NCI-H446 (cell line): ENCODE measurements at places on chromosomes 5 and 9.

DNA sequence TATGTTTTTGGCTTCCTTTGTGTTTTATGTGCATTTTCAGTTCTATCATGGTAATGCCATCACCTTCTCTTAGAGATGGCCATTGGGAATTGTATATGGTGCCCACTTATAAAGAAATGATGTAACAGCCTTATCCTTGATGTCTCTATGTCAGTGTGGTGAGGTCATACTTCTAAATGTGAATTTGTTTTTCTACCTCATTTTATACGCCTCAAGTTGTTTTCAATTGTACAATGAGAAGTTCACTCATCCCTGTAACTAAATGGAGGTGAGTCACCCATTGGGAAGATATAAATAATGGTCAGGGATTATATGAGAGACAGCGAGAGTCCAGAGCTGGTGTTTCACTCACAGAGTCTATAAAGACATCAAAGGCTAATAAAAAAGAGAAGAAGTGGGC, 402.4 kb downstream of the AGTPBP1 start:
- DNase-seq = no peak

DNA sequence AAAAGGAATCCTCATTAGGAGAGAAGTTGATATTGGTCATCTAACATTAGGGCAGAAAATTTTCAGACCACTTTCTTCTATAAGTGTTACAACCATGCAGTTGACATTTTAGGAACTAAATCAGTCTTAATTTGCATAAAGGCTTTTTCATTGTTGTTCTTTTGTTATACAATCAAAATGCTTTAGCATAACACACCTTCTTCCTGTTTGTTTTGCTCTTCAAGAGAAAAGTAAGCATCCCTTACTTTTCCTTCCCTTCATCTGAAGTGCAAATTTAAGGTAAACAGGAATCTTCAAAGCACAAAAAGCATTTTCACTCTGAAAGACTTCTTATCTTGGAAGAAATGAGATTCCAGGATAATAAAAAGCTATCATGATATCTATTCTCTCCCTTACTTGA, 273.6 kb downstream of the PTPRD start:
- DNase-seq = no peak

DNA sequence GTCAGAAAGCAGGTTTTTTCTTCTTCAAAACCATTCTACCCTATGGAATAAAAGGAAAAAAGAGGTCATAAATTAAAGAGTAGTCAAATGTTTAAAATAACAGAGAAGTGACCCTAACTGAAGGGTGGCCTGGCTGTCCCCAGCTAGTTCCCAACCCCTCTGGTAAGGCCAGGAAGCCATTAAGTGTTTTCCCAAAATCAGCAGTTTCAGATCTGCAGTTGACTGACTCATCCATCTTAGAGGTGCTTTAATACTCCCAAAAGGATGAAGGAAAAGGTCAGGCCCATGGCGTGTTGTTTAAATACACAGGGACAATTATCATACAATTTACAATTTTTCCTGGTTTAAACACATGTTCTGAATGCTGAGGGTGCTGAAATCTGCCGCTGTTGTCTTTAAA, 47.9 kb upstream of the TBC1D9B start:
- no peak for DNase-seq

DNA sequence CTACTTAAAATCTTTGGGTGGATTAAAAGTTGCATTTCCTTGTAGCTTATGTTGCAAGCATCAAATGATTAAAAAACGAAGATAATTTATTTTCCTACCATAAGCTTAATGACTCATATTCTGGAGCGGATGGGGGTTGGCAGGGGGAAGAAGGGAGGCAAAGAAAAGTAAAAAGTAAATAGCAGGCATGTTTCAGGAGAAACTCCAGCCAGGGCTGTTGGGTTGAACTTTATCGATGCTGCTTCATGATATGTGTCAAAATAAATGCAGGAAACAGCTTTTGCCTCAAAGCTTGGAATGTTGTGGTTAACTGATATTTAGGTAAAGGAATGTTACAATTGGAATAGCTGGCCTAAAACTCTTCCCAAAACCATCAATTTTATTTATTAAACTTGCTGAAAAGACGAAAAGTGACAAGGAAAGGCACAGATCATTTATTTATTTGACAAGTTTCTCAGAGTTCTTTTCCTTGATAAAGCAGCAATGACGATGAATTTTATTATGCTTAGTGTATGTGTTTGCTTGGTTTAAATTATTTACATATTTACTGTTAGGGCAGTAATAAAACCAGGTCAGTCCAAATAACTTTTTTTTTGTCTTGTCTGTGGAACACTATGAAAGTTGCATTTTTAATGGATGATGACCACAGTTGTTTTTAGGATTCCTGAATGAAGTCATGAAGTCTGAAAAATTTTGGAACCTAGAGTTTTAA, 177.9 kb downstream of the PCSK1 start:
- peak; percentile 13 for DNase-seq

GRCh38 chr9:97385626-97386264, 26.2 kb upstream of the TDRD7 start:
- no peak for DNase-seq

- no peak for DNase-seq
These were observed 4.4 kb downstream of the TGFBI start for GRCh38 chr5:136033234-136033633.

GRCh38 chr9:116002624-116003023, 151.0 kb upstream of the PAPPA start:
- no peak for DNase-seq

- DNase-seq = no peak
These were observed 23.4 kb upstream of the MACROH2A1 start for GRCh38 chr5:135422419-135422818.

- DNase-seq = no peak
These were observed 70.1 kb downstream of the KIAA1958 start for GRCh38 chr9:112556497-112557442.

- no peak for DNase-seq
These were observed 4.2 kb downstream of the ZBTB43 start for GRCh38 chr9:126809068-126809467.

DNA sequence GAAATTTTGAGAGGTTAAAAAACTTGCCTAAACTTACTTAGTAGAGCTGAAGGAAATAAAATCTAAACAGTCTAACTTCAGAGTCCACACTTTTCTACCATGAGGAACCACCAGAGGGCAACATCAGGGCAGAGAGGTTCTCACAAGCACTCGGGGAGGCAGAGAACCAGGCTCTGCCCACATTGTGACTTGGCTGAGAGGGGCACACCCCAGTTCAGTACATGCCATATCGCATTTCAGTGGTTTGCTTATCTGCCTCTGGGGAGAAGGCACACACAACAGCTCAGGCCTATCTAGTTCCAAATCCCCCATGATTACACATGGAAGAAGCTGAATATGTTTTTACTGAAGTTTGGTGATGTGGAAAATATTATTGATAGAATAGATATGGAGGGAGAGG, 49.2 kb downstream of the EQTN start:
- no peak for DNase-seq

DNA sequence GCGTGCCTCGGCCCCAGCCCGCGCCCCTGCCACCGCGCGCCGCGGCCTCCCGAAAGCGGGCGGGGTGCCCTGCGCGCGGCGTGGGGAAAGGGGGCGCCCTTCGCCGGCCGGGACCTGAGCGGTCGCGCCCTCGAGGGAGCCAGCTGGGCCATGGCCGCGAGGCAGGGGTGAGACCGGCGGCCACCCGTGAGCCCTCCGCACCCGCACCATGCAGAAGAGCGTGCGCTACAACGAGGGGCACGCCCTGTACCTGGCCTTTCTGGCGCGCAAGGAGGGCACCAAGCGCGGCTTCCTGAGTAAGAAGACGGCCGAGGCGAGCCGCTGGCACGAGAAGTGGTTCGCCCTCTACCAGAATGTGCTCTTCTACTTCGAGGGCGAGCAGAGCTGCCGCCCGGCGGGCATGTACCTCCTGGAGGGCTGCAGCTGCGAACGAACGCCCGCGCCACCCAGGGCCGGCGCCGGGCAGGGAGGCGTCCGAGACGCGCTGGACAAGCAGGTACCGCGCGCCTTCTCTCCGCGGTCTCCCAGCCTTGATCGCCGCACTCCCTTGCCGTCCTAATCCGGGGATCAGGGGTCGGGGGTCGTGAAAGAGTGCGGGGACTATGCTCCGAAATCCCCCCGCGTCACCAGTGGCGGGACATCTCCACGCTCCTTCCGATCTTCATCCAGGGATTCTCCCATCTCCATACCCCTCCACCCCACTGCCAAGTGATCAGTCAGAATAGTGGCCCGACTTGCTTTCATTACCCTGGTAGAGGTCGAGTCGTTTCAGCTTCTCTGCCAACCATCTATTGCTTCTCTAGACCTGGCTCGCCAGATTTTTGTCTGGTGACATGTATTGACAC, 590 bp downstream of the RASGRF2 start:
- DNase-seq = no peak

DNA sequence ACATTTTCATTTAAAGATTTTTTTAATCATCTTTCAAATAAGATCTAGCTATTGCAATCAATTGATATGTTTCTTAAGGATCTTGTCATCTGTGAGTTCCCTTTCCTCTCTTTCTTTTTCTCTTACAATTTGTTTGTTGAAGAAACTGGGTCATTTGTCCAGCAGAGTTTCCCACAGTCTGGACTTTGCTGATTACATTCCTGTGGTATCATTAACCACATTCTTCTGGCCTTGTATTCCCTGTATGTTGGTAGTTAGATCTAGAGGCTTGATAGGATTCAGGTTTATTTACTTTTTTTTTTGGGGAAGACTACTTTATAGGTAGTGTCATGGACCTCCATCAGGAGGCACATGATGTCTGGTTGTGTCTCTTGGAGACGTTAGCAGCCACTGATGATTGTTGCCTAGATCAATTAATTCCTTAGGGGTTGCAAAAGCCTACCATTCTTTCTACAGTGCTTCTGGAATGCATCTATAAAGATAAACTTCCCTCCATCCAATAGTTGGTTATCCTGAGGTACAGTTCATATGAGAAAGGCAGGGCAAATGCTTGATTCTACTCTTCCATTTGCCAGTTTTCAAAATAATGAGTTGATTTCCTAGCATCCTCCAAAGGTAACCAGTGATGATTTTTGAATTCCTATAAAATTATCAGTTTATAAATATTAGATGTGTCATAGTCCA, 14.3 kb downstream of the PDE8B start:
- no peak for DNase-seq

GRCh38 chr5:139495638-139496435, 13.3 kb upstream of the STING1 start:
- no peak for DNase-seq

DNA sequence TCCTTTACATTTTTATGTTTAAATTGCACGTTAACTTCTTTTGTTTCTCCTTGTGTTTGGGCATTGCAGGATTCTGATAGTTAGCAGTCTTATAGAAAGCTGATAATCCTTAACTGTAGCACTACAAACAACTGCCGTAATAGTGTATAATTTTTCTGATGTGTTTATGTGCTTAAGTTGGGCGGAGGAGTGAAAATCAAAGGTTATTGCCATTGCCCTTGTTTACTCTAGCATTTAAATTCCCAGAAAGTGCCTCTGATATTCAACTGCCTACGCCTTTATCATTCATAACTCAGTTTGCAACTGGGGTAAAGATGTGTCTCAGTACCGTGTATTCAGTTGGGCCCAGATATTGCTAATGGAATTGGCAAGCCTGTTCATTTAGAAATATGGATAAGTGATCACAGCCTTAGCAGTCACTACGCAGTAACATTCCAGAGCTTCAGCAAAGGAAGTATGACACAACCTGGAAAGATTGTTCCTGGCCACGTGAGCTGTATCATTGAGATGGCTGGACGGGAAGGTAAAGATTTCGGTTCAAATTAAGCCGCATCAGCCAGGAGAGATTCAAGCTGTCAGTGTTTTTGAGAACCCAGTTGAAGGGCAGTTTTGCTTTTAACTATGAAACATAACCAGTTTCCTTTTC, 28.1 kb upstream of the LRRTM2 start:
- no peak for DNase-seq

DNA sequence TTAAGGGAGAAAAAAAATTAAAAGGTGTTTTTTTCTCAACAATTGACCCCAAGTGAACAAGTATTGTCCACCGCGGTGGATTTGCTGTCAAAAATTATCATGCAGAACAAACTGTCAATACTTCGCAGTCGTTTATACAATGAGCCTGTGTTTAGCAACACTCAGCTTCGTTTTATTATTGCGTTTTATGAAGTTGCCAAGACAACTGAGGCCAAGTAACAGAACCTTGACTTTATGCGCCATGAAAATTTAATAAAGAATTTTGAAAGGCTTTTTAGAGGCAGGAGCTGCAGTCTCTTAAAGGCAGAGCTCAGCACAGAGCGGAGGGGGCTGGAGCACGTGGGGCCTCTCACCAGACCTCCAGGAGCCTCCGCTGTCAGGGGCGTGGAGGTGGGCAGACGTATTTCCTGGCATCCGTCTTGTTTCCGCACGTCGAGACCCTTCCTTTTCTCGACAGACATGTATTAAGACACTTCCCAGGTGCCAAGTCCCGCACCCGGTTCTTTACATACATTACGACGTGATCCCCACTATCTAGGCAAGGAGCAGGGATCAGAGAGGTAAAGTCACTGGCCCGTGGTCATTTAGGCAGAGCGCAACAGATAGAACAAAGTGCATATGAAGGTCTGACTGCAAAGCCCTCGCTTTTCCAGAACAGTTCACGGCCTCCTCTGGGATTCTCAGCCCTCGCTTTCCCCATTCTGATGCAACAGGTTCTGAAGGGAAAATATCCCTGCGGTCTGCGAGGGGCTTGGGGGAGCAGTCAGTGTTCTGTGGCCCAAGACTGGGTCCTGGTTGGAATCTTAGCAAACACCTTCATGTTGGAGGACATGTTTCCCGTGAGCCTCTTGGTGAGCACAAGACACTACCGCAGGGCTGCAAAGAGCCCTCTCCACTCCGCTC, 164.4 kb downstream of the DAB2IP start:
- no peak for DNase-seq

DNA sequence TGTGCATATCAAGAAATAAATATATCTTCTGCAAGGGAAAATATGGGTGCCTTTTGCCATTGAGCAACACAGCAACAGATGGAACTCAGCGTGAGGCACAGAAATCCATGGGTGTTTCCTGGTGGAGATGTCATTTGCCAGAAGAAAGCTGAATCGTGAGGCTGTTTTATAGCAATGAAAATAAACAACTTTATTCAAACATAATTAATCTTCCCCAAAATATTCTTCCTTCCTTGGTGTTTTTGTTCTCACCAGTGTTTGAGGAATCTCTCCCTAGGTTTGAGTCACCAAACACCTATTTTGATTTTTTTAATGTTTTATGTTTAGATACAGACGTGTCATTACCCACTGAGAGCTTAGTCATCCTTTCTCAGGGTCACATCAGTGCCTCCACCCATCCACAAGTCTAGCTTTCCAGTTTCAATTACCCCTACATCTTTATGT, 65.8 kb upstream of the PAPPA start:
- DNase-seq = no peak

- peak; percentile 62 for DNase-seq
These were observed 303.9 kb upstream of the EDIL3 start for GRCh38 chr5:84688566-84688965.

- no peak for DNase-seq
These were observed 23.2 kb downstream of the ELOVL7 start for GRCh38 chr5:60820593-60821487.

- no peak for DNase-seq
These were observed 31.8 kb downstream of the FABP6 start for GRCh38 chr5:160260881-160261815.

DNA sequence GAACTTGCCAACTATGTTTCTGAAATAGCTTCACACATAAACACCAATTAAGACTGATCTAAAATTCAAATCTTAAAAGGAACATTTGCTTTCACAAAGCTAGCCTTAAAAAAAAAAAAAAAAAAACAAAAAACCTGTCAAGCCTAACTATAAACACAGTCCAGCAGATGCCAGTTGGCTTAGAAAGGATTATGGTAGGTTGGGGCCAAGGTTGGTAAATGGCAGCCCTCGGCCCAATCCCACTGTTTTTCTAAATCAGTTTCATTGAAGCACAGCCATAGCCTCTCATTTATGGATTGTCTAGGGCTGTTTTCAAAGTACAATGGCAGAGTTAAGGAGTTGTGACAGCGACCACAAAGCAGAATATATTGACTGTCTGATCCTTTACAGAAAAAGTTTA, 75.7 kb upstream of the FRRS1L start:
- DNase-seq = peak; percentile 18
